ENCODE measurements at places on chromosomes 7 and 10.

DNA sequence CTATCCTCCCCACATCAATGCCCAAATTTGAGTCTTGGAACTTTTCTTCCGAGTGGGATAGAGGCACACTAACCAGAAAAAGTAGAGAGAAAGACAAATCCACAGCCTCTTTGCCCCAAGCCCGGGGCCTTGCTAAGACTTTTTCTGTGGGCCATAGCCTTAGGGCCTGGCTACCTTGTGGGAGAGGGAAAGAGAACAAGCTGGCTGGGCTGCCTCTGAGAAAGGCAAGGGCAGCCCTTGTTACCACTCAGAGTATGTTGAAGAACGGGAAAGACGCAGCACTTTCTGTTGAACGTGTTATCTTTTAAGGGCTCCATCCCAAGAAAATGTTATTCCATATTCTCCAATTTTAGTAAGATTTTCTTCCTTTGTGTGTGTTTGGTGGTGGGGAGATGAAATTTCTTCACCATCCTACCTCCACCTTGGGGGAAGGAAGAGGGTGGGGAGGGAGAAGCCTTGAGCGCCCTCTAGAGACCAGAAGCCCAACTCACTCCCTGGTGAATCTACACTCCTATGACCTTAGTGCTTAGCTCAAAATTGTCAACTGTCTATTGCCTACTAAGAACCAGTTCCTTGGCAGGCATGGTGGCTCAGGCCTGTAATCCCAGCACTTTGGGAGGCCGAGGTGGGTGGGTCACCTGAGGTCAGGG lies 3.9 kb upstream of the NRF1 start:
- DNase-seq: no peak

GRCh38 chr10:132599732-132600131 lies 62.1 kb downstream of the INPP5A start:
- no peak for DNase-seq

GRCh38 chr7:105635197-105635596 lies 53.9 kb upstream of the EFCAB10 start:
- DNase-seq: no peak

DNA sequence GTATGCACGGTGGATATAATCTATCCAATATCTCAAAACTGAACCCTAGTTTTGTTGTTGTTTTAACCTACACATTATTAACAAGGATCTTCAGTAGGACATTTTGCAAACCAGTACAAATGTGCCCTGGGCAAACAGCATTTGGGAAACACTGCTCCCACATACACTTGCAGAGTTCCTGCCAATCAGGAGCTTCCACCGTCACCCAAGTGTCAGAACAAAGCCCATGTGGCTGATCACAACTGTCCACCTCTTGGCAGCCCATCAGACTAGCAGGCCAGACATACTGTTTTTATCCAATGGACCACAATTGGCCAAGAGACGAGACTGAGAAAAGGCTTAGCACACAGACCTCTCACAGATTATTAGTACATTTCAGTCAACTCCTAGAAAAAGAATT lies 200.4 kb downstream of the FAM107B start:
- no peak for DNase-seq

DNA sequence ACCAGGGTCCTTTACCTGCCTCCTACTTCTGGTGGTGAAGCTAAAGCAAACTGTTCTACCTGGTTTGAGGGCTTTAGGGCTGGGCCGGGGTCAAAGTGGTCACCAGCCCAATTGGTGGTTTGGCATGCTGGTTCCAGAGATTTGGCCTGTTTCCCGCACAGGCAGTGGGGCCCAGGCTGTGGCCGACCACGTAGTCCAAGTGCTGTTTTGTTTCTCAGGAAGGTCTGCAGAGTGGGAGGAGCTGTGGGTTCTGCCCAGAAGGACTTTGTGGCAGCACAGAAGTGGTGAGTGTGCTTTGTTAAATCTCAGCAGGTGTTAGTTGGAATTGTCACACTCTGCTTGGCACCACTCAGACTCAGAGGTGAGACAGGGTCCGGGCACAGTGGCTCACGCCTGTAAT lies 85.8 kb downstream of the MKX start:
- DNase-seq: no peak

DNA sequence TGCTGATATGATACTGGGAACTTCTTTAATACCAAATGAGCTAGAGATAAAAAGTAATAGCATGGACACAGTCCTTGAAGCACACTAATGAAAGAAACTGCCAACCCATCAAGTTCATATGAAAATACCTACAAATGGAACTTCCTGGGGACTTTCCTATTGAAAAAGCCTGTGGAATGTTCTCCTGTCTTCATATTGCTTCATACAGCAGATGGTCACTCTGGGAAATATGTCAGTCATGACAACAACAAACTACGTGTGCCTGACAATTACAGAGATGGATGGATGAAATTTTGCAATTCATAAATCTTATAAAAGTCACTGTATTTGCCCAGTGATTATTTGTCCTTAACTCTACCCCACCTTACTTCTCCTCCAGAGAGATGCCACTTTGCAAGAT lies 106.6 kb upstream of the COL1A2 start:
- no peak for DNase-seq

DNA sequence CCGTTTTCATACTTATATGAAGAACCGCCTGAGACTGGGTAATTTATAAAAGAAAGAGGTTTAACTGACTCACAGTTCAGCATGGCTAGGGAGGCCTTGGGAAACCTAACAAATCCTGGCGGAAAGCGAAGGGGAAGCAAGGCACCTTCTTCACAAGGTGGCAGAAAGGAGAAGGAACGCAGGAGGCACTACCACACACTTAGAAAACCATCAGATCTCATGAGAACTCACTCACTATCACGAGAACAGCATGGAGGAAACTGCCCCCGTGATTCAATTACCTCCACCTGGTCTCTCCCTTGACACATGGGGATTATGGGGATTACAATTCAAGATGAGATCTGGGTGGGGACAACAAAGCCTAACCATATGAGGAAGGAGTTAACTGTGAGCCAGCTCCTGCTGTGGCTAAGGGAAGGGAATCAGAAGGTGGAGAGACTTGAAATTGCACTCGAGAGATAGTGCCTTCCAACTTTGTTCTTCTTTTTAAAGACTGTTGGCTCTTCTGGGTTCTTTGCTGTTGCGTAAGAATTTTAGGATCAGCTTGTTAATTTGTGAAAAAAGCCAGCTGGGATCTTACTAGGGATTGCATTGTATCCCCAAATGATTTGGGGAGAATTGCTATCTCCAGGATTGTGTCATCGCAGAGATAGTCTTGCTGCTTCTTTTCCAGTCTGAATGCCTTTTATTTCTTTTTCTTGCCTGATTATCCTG lies 21.0 kb downstream of the OPTN start:
- no peak for DNase-seq

- no peak for DNase-seq
Observed at GRCh38 chr10:60086862-60087261, 180.5 kb upstream of the CCDC6 start.

GRCh38 chr10:98466861-98467505 lies 20.2 kb upstream of the HPS1 start:
- no peak for DNase-seq

DNA sequence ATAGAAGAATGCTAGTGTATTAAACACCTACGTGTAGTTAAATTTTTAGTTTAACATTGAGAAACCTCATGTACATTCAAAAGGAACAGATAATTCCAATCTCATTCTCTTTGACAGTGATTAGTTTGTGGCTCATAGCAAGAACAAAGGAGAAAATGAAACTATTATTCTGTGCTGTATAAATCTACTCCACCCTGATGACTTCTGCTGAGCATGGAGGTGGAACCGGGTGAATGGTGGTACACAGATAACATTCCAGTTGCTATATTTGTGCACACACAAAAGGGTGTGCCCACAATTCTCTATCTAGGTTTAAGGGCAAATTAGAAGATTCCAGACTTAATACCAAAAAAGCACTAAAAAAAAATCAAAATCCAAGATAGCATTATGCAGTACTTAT lies 17.0 kb upstream of the RALA start:
- no peak for DNase-seq

GRCh38 chr10:103576076-103576471 lies 82.6 kb downstream of the NEURL1 start:
- DNase-seq: no peak

- DNase-seq: no peak
Observed at GRCh38 chr7:138745189-138745588, 44.0 kb upstream of the SVOPL start.

- DNase-seq: no peak
Observed at GRCh38 chr10:98086837-98087708, 47.4 kb upstream of the R3HCC1L start.

- DNase-seq: no peak
Observed at GRCh38 chr10:110036640-110037039, 28.9 kb downstream of the ADD3 start.

GRCh38 chr10:22823109-22823508 lies 104.7 kb upstream of the ARMC3 start:
- no peak for DNase-seq

All from stimulated activated CD8-positive, alpha-beta memory T cell treated with anti-CD3 and anti-CD28 coated beads, Interleukin-15, amount 100 ng/mL, for 4 hours (primary cell).